Activated T-helper 17 cell treated with anti-CD3 and anti-CD28 coated beads, Interleukin-2, amount 50 U/mL, for 72 hours (primary cell): ENCODE measurements at places on chromosomes 16 and 17.

GRCh38 chr16:85303354-85303883 lies 191.1 kb upstream of the CIBAR2 start:
- peak; percentile 47 for ATAC-seq

DNA sequence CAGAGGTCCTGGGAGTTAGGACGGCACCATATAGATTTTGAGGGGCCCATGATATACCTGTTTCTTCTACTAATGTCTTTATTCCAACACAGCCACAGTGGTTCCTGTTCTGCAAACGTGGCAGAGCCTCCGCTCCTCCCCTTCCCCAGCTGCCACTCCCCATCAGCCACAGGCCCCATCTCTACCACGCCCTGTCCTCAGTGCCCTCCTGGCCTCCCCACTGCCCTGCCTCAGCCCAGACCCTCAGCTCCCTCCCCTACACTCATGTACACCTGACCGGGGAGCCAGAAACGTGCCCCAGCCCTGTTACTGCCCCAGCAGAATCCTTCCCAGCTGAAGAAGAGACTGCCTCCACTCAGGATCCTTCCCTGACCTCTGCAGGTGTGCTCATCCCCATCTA lies 11.9 kb upstream of the RBFOX3 start:
- no peak for ATAC-seq

- ATAC-seq, result no peak
Measured at GRCh38 chr17:17232303-17232621, 4.7 kb downstream of the FLCN start.

- ATAC-seq, result no peak
Measured at GRCh38 chr17:77907497-77908461, 50.7 kb upstream of the TNRC6C start.

DNA sequence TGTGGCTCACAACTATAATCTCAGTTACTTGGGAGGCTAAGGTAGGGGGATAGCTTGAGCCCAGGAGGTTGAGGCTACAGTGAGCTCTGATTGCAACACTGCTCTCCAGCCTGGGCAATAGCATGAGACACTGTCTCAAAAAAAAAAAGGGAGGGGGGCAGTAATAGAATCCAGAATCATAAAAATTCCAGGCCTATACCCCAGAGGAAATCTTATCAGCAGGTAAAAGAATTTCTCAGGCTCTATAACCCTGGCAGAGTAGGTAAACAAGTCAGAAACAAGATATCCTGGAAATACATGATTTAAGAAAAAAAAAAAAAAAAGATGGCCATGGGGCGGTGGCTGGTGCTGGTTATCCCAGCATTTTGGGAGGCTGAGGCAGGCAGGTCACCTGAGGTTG lies 12.9 kb downstream of the SPAG9 start:
- ATAC-seq, result no peak

DNA sequence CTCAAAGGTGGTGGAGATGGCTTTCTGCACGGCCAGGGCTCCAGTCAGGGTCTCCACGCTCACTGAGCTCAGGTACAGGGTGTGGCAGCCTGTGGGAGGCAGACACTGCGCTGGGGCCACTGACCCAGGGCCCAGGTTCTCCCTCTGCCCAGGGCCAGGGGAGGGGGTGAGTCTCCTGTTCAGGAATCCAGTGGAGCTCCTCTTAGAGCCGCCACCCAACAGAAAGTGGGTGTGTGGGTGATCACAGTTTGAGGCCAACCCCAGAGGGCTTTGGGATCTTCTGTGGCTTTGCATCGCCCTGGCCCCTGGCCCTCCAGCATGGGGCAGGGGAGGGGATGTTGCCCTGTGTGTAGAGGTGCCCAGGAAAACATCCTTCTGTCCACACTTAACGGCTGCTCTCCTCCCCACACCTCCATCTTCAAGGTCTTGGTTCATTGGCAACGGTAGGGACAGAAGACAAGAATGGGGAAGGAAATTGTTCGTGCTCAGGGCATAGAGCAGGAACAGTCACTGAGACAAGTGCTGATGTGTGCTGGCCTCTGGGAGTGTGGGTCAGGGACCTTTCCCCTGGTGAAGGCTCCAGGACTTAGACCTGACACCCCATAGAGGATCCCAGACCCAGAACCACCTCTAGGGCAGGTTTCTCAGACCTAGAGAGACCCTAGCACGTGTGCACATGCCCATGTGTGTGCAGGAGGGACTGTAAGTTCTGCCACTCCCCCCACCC lies 21.5 kb downstream of the TNS4 start:
- peak; percentile 3 for ATAC-seq

- no peak for ATAC-seq
Measured at GRCh38 chr16:68995011-68995504, 110.4 kb upstream of the HAS3 start.

- no peak for ATAC-seq
Measured at GRCh38 chr16:89050868-89051311, 42.8 kb upstream of the ACSF3 start.

GRCh38 chr17:4485676-4486646 lies 12.7 kb upstream of the SPNS2 start:
- peak; percentile 97 for ATAC-seq

- no peak for ATAC-seq
Measured at GRCh38 chr16:56632156-56632847, at the start of gene MT1M. Gene MT1M (plus strand): TSS chr16:56632659. CDS start chr16:56632732, 73 bp downstream.

- ATAC-seq, result no peak
Measured at GRCh38 chr16:80012586-80012985, 412.0 kb upstream of the MAF start.
